Activated T-helper 1 cell treated with anti-CD3 and anti-CD28 coated beads, Interleukin-12 subunit alpha, Interleukin-12 subunit beta, Interleukin-2, Interleukin-4 antibody, amounts not matched to agents 30 ng/mL and 10 ng/mL and 1 ng/mL, durations not matched to agents 14 hours and 24 hours and 36 hours (primary cell): ENCODE measurements at places on chromosomes 7 and 10.

DNA sequence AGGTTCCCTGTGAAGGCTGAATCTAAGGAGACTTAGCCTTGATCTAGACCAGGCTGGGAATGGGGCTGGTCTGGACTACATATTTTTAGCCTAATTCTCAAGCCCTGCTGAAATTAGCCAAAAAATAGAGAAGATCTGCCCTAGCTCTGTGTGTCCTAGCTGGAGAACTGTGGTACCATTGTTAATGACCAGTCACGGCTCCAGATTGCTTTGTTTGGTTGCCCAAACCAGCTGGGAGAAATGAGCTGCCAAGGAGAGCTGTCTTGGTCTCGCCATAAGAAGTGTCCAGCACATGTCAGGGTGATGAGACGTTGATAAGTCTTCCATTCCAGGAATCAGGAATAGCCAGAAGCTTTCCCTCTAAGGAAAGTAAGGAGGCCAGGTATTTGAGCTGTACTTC is 20.7 kb downstream of the GBX1 start:
- no peak for DNase-seq

DNA sequence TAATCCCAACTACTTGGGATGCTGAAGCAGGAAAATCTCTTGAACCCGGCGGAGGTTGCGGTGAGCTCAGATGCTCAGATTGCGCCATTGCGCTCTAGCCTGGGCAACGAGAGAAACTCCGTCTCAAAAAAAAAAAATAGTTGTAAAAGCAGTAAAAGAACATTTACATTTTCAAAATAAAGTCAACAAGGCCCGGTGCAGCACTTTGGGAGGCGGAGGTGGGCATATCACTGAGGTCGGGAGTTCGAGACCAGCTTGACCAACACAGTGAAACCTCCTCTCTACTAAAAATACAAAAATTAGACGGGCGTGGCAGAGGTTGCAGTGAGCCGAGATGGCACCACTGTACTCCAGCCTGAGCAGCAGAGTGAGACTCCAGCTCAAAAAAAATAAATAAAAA is 4.0 kb downstream of the CCAR1 start:
- DNase-seq, result no peak

DNA sequence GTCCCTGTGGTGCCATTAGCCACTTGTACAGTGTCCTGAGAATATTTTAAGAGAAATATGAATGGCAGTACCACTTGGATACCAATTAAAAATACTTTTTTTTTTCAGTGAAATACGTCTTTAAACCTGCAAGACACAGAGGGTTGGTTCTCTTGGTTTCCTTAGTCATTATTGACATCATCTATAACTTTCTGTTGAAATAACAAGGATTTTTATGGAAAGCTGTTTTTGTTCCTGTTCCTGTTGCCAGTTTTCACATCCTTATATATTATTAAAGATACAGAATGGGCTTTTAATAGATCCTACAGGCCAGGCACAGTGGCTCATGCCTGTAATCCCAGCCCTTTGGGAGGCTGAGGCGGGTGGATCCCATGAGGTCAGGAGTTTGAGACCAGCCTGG is 579.9 kb downstream of the AUTS2 start:
- no peak for DNase-seq

DNA sequence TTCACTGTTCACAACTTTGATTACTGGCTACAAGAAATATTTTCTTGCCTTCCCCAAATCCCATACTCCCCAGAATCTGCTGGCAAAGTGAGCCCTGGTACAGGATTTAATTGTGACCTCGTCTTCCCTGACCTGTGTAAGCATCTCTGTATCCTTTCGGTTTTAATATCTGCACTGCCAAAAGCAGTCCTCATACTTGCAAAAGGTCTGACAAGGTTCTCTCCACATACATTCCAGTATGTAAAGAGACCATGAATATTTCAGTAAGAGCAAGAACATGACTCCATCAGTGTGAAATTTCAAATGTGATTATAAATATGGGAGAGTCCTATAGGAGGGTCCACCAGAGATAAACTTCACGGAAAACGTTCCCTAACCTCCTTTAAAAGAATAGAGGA is 134.0 kb upstream of the TCF7L2 start:
- DNase-seq, result no peak

DNA sequence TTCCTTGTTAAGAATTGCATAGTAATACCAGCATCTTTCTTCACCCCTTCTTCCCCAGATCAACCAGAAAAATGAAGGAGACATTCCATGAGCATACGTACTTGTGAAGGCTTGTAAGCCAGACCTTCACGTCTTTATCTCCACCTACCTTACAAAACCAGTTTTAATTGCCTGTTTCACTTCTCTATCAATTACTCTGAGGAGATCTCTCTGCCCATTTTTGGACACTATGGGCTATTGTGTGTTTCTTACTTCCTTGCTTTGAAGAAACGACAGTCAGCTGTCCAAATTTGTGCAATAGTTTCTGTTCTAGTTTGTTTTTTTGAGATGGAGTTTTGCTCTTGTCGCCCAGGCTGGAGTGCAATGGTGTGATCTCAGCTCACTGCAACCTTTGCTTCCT is 349.7 kb upstream of the MBL2 start:
- no peak for DNase-seq

DNA sequence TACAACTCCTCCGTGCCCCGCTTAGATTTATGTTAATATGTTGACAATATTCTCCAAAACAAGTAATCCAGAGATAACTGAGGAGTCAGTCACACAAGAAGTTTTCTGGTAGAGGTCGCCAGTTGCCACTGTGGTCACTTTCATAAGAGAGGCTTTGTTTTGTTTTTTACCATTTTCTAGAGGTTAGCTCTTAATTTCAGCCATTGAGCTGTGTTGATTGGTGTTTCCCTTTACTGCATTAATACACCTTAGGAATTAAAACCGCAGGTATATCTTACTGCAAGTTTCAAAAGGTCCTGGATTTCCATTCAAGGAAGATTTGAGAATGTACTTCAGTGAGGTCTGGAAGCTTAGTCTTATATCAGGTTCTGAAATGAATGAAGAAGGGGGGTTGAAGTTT is 3.5 kb downstream of the BMI1 start:
- no peak for DNase-seq

- DNase-seq, result no peak
Observed at GRCh38 chr7:111212857-111213523, 122.1 kb downstream of the LRRN3 start.

DNA sequence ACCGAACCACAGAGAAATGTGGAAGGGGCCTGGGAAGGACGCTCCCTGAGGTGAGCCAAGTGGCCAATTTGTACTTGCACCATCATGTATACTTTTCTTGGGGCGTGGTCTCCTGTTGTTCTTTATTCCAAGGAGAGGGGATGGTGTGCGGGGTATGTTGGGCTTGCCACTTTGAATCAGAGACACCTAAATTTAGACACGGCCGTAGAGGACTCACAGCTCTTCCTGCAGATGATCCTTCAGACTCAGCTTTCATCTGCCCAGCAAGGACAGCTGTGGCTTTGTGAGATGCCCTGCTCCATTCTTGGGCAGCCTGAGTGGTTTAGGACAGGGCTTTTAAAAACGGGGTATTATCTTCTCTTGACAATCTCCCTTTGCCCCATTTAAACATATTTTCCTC is 473.2 kb downstream of the REEP3 start:
- no peak for DNase-seq

- no peak for DNase-seq
Observed at GRCh38 chr7:70756789-70757188, 375.2 kb upstream of the GALNT17 start.

- no peak for DNase-seq
Observed at GRCh38 chr7:116862951-116863670, 724 bp downstream of the CAPZA2 start.

DNA sequence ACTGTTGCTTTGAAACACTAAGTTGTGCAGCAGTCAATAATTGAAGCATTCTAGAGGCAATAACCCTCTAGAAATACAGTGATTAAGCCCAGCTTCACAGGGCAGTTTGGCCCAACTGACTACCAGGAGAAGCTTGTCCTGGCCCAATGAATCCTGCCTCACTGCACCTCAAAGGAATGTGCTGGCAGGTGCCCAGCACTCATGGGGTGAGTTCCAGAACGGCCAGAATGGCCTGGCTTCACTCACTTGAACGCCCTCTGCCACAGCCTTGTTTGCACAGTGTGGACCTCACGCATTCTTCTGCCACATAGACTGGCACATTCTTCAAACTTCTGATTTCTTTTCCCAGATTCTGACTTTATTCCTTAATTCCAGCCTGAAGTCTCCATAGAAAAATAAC is 6.6 kb upstream of the ITIH2 start:
- DNase-seq, result no peak

- DNase-seq, result no peak
Observed at GRCh38 chr10:91596825-91597196, 36.1 kb downstream of the PPP1R3C start.

- no peak for DNase-seq
Observed at GRCh38 chr10:73263693-73264347, 11.4 kb upstream of the MRPS16 start.

GRCh38 chr7:141737118-141737835 is 881 bp upstream of the SSBP1 start:
- DNase-seq, result no peak

DNA sequence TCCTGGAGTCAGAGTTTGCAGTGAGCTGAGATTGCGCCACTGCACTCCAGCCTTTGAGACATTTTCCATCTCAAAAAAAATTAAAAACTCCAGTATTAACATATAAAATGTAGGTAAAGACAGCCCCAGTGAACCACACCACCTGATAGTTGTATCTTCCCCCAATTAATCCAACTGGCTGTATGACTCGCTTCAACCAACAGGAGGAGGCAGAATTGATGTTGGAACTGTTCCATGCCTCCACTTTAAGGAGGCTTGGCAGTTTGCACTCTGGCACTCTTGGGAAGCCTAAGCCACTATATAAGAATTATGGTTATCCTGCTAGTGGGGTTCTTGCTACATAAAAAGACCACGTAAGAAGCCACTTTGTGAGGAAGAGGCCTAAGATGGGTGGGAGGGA is 72.7 kb downstream of the STK17A start:
- no peak for DNase-seq

DNA sequence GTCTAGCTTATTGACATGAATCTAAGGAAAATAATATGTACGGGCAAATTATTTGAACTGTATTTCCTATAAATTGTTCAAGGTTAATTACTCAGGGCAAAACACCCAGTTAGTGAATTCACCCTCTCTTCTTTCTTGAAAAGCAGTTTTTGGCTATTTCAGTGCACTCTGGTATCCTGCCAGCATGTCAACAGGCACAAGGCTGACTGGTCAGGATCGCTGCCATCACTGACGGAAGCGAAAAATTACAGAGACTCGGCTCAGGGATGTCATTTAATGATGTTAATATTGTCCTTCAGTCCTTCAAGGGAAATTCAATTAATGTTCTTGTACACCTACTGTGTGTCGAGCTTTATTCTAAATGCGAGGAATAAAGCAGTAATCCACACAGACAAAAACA is 28.3 kb upstream of the OLAH start:
- DNase-seq, result no peak

GRCh38 chr10:114115661-114116445 is 58.1 kb downstream of the CCDC186 start:
- no peak for DNase-seq

DNA sequence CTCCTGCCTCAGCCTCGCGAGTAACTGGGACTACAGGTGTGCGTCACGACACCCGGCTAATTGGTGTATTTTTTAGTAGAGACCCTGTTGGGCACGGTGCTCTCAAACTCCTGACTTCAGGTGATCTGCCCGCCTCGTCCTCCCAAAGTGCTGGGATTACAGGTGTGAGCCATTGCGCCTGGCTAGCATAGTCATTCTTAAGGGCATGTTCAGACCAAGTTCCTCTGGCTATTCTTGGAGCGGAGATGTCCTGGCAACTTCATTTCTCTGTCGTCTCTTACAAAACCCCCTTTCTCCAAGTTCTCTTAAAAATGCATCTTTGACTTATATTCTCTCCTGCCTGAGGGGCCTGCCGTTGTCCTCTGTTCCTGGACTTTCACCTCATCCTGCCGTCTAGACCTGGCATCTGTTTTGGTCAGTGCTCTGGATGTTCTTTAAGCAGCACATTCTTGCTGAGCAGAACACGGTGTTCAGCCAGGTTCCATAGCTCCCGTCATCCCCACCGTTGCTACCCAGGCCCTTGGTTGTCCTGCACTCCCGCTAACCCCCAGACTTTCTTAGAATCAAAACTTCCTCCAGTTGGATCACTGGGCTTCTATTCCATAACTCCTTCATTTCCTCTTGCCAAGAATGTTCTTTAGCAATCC is 509.9 kb upstream of the GALNT17 start:
- DNase-seq, result no peak

DNA sequence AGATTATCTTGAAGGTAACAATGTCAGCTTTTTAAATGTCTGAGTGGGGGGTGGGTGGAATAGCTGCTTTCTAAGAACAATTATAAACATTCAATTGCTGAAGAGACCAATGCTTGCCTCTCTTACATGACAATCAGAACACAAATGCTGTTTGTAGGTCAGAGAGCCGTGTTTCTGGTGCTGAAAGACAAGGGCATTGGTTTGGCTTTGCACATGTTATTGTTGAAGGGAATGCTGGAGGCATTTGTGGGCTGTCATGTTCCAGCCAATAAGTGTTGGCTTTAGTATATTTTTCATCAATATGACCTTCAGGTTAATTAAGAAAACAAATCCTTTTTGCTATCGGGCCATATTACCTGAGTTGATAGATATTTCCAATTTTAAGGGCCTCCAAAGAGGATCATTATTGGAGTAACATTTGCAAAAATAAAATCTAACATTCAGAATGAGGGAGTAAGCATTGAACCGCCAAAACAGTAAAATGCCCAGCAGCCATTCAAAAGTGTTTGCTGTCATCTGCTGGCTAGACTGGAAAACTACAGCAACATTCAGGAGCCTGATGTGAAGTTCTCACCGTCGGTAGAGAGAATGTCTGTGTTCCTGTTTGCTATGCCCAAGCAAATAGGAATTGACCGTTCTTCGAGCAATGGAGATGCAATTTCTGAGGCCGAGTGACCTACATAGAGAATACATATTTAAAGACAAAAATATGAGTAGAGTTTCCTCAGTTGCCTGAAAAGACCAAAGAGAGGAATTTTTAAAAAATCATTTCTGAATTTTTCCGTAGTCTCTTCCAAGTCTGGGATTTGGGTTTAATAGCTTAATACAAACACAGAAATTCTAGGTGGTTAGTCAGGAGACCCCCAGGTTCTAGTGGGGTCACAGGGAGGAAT is 118.9 kb downstream of the APBB1IP start:
- DNase-seq, result no peak

DNA sequence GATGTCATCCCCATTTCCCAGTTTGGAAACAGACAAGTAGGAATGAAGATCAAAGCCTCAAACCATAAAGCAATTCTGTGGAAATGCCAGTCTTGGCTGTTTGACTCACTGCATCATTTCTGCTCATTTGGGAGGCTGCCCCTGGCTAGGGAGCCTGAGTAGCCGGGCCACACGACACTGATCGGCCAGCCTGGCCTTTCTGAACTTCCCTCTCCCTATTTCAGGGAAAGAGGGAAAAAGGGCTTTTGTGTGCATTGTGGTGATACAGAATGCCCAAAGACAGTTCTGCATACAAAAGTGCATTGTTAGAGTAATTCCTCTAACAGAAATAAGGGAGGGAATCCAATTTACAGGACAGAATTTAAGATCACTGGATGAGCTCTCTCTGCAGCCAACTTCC is 41.7 kb upstream of the OPALIN start:
- no peak for DNase-seq
